ENCODE measurements at places on chromosomes 5 and 9.

GRCh38 chr9:33818167-33818846 lies 1.3 kb downstream of the UBE2R2 start:
- peaks cover 30% of the 10 kb centered on the region for H3K36me3 ChIP-seq
- H3K4me3 ChIP-seq = peak overlapping the region; percentile 97
- H3K4me1 ChIP-seq = peaks cover 48% of the 10 kb centered on the region

GRCh38 chr9:95465115-95465514 lies 51.7 kb downstream of the PTCH1 start:
- no peak for DNase-seq
- peaks cover 4% of the 10 kb centered on the region for H3K27me3 ChIP-seq
- H3K36me3 ChIP-seq = peaks cover 71% of the 10 kb centered on the region
- H3K4me3 ChIP-seq = no peak overlapping the region

- no peaks in the 10 kb centered on the region for H3K36me3 ChIP-seq
- H3K4me1 ChIP-seq = peaks cover 42% of the 10 kb centered on the region
- H3K27me3 ChIP-seq = no peaks in the 10 kb centered on the region
- H3K27ac ChIP-seq = peak overlapping the region; percentile 43
- DNase-seq = no peak
Observed at GRCh38 chr9:19967216-19967887, 178.5 kb upstream of the SLC24A2 start.

DNA sequence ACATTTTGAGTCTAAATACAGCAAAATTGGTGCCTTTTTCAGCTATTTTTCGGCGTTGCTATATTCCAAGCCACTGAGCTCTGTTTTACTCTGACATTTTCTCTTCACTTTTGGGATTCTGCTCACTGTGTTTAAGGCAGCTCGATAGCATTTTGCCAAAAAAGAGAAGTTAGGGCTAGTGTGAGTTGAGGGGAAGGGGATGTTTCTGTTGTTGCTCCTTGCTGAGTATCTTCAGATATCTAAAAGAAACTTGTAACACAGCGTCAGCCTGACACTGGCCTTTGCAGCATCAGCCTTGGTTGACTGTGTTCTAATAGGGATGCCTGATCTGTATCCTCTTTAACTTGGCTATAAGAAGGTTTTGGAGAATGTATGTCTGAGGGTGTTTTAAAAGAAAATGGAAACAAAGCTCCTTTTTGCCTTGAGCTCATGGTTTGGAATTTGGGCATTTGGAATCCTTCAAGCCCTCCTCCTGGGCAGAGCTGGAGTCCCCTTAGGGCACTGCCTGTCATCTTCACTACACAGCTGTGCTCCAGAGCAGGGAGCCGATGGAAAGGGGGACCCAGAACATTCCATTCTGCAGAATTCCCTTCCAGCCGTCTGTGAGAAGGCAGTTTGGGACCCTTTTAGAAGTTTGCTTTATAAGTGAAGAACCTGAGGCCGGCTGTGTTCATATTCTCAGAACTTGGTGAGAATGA lies 63.0 kb downstream of the EXOSC2 start:
- no peaks in the 10 kb centered on the region for H3K27me3 ChIP-seq
- no peak overlapping the region for H3K4me3 ChIP-seq
- peak overlapping the region; percentile 43 for H3K27ac ChIP-seq
- no peak for DNase-seq
- H3K4me1 ChIP-seq = peaks cover 49% of the 10 kb centered on the region

- H3K27me3 ChIP-seq = peaks cover 4% of the 10 kb centered on the region
- H3K36me3 ChIP-seq = no peaks in the 10 kb centered on the region
- no peak for DNase-seq
- H3K27ac ChIP-seq = peak overlapping the region; percentile 52
Observed at GRCh38 chr5:143025376-143025775, 255.2 kb downstream of the ARHGAP26 start.

GRCh38 chr9:38240051-38240450 lies 152.5 kb upstream of the ALDH1B1 start:
- peaks cover 5% of the 10 kb centered on the region for H3K4me1 ChIP-seq
- H3K27me3 ChIP-seq = peaks cover 50% of the 10 kb centered on the region
- no peak for DNase-seq

GRCh38 chr5:178383301-178383918 lies 150.8 kb upstream of the PHYKPL start:
- H3K27ac ChIP-seq = no peak overlapping the region
- no peaks in the 10 kb centered on the region for H3K36me3 ChIP-seq
- H3K4me3 ChIP-seq = peak overlapping the region; percentile 58
- DNase-seq = no peak
- peaks cover 80% of the 10 kb centered on the region for H3K4me1 ChIP-seq
- peaks cover 12% of the 10 kb centered on the region for H3K27me3 ChIP-seq
